ENCODE measurements at places on chromosomes 6 and 20.

DNA sequence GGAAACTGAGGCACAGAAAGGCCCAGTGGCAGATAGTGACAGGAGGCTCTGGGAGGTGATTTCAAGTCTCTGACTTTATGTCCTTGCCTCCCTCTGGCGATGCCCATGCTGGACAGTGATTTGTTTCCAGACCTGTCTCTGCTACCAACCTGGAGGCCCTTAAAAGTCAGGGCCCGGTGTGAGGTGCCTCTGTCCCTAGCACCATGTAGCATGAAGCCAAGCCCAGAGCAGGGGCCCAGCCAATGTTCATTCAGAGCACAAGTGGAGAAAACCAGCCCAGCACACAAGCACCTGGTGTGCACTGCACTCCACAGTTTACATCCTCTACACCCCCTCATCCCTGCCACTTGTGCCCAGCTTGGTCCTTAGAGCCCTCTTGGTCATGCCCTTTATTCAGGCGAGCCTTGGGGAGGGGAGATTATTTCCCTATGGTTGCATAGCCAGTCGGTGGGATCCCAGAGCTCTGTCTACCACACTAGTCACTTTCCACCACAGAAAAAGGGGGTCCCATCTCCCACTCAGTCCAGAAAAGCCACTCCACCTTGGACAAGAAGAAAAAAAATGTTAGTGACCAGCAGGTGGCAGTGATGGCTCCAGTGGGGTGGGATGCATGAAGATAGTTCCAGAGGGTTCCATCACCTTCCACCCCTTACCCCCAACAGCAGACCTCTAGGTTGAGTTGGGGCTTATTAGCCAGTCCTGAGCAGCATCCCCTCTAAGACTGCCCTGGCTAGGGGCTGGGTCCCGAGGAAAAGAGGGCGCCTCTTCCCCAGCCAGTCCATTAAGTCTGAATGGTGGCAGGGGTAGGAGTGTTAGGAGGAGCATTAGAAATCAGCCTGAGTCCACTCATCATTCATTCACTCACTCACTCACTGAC, 30.9 kb downstream of the KIAA1755 start:
- DNase-seq: no peak

DNA sequence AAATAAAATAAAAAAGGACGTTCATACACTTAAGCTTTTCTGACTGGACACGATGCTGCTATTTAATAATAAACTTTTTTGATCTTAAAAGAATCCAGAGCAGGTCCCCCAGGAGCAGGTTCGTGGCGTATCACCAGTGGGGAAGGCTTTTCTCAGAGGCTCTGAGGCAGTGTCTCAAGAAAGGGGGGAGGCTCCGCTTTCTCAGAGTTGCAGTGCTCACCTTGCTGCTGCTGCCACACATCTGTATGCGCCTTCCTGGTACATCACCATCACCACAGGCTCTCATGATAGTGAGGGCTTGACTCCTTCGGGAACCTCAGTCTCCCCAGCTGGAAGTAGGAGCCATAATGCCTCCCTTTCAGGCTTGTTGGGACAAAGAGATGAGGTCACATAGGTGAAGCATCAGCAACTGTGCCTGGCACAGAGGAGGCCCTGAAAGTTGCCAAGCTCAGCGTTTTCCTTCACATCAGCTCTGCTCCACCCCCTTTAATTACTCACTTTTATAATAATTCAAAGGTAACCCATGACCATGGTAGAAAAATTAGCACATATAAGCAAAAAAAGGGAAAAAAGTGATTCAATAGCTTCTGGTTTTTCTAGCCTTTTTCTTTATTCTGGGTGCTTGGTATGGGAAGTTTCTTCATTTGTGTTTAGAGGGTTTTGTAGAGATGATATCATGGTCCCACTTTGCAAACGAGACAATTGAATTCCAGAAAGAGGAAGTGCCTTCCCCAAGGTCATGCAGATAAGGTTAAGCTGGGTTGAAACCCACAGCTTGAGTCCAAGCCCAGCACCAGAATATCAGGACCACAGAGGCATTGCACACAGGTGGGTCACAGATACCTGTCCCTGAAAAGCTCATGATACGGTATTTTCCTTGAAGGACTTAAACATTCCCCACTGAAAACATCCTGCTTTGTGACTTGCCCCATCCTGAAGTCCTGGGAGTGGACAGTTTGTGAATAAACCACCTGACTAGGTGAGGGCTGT, 24.5 kb downstream of the SRSF3 start:
- no peak for DNase-seq

DNA sequence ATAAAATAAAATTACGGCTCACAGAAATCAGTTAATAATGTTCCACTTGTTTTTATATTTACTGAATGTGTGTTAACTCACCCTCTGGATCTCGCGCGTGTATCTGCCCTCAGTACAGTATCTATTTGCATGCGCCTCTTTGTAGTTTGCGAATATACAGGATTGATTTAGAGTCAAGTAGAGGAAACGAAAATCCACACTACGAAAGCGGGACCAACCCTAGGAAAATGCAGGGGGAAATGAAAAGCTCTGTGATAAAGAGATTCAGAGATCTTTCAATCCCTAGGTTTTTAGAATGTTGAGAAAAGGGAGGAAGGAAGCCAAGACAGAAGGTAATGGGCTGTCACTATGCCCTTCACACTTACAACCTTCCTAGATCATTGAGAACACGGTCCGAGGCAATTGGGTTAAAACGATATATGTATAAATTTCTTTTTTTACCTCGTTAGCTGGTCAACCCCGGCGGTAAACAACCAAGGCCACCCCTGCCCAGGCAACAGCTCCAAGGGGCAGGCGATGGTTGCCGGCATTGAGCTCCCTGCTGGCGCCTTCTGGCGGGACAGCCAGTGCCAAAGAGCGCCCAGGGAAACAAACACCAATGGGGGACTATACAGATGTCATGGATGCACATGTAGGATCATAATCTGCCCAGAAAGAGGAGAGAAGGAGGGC, 792 bp upstream of the FUT9 start:
- no peak for DNase-seq

DNA sequence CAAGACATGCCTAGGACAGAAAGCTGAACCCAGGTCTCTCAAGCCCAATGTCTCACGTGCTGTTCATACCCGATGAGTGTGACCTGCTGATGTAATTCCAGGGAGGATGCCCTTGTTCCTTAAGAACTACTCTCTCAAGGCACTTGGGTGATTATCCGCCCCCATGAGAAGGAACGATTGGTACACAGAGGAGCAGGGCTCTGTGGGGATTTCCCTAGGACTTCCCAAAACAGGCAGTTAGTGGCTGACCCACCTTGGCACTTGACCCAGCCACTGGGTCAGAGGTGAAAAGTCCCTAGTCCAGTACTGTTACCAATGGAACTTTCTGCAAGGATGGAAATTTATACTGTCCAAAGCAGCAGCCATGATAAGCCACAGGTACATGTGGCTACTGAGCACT, 9.2 kb upstream of the BPIFB6 start:
- no peak for DNase-seq

DNA sequence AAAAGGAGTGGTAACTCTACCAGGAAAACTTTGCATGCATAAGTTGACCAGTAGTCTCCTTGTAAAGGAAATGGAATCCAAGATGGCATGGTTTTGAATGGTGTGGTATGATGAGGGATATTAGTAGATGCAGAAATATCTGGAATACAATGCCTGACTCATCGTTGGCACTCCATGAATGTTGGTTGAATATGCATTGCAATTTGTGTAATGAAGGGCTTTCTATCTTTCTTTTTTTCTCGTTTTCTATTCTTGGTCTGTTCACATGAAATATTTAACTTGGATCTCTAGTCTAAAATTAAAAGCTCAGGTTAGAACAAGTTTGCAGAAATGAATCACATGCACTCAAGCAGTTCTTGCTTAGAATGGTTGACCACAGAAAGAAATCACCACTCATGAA, 277.3 kb upstream of the PRND start:
- DNase-seq: no peak

DNA sequence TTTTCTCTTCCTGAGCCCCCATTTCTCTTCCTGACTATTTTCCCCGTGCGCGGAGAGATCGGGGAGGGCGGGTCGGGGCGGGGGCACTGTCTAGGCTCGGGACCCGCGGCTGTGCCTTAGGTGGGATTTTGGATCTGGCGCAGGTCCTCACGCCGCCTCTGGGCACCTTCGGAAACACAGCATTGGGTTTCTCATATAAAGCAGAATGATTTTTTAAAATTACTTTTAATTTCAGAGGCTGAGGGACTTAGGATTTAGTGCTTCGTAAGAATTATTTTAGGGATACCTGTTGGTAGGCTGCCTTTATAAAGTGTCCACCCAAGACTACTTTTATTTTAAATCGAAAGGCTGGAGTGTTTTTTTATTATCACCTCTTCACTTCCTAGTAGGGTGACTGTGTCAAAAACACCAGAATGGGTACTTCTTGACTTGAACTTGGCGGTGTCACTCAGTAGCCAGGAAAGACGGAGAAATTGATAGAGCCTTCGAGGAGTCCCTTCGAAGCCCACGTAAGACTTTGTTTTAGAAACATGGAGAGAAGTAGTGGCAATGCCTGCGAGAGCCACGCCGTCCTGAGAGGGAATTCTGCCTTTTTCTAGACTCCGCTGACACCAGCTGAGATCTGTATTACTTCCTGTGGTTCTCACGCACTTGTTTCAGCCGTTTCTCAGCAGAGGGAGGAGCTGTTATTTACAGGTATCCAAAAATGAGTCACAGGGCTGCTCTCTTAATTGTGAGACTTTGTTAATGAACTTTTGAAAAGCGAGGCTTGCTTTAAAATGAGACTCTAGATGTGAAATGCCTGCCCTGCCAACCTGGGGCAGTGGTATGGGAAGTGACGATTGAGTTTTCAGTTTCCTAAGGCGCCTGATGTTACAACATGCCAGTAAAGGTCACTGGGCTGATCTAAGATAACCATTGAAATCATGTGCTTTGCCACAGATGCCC, 667 bp downstream of the STX11 start:
- no peak for DNase-seq

DNA sequence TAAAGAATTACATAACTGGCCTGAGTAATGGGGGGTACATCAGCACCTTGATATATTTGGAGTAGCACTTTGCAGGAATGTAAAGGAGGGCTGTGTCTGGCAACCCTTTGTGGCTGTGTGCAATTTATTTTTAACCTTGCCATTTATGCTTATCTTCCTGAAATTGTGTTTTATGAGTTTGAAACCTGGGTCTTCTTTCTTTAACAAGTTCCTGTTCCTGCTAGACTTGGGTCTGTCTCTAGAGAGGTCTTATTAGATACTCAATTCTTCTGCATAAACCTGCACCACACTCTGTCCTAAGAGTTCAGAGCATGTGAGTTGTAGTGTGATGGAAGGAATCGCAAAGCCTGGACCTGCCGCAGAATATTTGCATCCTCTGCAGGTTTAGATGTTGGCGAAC, 181.0 kb downstream of the JARID2 start:
- DNase-seq: no peak

DNA sequence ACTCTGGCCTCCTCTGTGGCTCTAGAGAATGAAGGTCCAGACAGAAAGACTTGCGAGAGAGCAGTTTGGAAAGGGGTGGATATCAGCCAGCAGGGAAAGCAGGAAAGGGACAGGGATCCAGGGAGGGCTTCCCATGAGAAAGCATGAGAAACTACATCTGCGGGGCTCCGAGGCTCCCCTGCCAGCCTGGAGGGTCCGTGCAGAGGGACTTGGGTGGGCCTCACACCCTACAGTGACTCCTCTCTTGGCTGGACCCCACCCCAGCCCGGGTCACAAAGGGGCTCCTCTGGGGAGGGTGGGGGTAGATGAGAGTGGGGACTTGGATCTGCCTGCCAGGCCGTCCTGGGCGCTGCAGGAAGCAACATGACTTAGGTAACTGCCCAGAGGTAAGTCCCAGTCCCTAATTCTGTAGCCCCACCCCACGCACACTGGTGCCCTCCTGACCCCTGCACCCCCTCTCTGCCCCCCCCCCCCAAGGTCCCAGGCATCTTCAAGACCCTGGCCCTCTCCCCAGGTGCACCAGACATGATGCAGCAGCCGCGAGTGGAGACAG, at the start of gene TMEM239:
Gene TMEM239, plus strand, starts transcription at position 335 of the 553 bp plus-strand sequence. Its CDS starts 191 bp downstream, at position 526.
- no peak for DNase-seq

- DNase-seq: no peak
Observed at GRCh38 chr20:62550087-62550632, 74.4 kb upstream of the GATA5 start.

GRCh38 chr6:31037169-31037568, 26.9 kb downstream of the MUC22 start:
- no peak for DNase-seq

- DNase-seq: no peak
Observed at GRCh38 chr6:49370518-49370917, 92.5 kb downstream of the MMUT start.

DNA sequence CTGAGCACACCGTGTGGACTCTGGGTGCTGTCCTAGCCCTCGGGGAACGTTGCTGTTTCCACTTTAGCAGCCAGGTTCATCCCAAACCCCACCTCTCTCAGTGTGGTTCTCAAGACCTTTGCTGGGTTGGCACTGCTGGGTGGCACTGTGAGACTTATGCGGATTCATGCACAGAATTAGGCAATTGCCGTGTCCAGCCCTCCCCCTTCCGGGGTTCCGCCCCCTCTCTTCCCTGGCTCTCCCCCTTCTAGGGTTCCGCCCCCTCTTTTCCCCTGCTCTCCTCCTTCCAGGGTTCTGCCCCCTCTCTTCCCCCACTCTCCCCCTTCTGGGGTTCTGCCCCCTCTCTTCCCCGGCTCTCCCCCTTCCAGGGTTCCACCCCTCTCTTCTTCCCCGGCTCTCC, 39.8 kb upstream of the SLCO4A1 start:
- no peak for DNase-seq

DNA sequence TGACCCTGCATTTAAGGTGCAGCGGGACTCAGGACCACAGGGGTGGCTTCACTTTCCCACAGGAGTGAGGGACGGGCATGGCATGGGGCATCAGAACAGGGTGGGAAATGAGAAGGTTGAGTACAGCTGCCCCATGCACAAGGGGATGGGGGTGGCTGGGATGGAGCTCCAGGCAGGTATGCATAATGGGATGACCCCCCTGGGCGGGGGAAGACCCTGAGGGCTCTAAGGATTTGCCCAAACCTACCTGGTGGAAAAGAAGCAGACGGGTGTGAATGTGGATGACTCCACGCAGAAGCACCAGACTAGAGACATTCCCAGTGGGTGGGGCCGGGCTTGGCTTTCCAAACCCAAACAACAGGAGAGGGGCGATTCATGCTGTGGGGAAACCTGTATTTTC, 200.3 kb downstream of the SYNDIG1 start:
- DNase-seq: no peak
